G401 (cell line): ENCODE measurements at places on chromosomes 12 and 14.

DNA sequence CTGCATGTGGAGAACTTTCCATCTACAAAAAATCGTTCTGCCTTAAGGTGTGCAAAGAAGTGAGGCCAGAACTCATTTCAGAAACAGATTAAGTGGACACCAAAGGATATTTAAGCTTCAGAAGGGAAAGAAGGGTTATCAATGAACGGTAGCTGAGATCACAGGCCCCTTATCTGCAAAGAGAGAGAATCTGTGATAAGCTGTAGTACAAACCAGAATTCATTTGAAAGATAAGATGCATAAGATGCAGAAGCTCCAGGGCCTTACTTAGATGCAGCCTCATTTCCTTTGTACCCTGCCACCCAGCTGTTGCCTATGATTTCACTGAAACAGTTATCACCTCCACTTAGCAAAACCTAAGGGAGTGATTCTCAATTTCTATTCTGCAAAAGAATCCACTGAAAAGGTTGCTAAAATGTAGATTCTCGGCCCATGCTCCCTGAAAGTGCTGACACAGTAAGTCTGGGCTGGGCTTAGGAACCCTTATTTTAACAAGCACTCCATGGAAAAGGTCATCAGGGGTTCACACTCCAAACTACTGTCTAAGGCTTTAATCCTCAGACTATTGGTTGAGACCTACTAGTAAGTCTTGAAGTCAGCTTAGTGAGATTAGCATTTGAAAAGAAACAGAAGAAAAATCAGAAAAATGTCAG, 64.8 kb downstream of the HELB start:
- no peak for DNase-seq

DNA sequence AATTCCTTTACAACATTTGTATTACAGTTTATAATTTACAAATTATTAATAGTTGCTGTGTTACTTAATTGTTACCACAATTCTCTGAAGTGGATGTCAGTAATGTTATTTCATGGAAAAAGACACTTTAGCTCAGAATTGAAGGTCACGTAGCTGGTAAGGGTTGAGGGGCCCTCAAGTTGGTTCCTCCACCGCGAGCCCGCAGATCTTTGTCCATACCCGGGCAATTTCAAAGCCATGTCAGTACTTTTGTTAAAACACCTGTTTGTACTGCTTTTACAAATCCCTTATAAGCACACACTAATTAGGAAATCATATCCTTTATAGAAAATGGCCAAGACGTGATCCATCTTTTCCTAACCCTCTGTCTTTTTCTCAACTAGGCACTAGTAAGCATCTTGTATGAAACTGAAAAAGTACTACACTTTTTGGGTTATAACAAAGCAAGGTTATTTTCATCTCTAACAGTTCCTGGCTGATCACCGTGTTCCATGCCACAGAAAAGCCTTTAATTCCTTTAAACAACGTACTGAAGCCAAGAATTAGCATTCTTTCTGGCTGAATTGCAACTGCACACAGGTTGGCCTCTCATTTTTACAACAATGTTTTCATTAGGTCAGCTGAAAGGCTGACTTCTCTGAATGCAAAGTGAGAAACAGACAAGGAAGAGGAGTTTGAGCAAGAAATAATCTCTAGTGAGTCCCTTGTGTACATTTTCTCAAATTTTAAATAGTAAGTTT, 76.1 kb downstream of the CNTN1 start:
- peak; percentile 91 for DNase-seq

DNA sequence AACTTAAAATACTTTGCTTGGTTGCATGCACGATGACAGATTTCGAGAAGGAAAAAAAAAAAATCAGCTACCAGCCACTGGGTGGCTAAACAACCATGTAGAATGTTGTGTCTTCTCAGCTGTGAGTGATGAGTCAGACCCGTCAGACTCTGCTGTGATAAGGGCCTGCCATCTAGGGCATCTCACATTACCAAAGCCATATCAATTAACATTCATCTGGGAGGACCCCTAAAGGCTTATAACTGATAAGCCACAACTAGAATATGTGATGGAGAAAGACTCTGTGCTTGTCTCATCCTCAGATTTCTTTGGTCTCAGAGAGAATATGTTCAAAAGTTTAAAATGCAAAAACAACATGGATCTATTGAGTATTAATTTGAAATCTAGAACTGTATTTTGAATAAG, 111.5 kb downstream of the PAX9 start:
- DNase-seq: no peak

GRCh38 chr12:118375348-118375747, 1.0 kb upstream of the SUDS3 start:
- no peak for DNase-seq

- DNase-seq: peak; percentile 88
Observed at GRCh38 chr14:70188659-70189455, at the start of gene SLC8A3. SLC8A3 (minus strand) TSS chr14:70188951; CDS start chr14:70168422, 20,529 bp downstream.

GRCh38 chr12:9041321-9041720, 52.0 kb downstream of the KLRG1 start:
- DNase-seq: peak; percentile 52

DNA sequence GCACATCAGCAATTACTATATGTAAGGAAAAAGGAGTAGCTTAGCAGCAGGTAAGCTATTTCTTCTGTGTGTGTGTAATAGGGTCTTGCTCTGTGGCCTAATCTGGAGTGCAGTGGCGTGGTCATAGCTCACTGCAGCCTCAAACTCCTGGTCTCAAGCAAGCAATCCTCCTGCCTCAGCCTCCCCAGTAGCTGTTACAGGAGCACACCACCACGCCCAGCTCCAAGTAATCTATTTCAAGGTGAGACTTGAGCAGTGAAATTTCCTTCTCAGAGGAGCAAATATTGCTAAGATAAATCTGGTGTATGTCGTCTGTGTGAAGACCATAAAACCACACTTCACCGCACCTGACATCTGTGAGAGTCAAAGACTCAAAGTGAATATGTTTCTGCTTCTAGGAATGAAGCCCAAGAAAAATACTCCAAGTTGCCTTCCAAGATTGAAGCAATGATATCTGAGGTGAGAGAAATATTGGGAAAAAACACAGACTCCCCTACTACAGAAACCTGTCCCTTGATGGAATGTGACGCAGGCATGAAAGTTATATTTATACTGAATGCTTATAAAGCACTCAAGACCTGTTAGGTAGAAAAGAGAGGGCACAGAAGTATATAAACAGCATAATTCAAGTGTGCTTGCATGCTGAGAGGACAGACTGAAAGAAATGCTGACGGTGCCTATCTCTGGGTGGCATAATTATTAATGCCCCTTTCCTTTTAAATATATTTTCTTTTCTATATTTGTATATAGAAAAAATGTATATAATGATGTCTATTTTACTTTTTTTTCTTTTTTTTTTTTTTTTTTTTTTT, 2.5 kb upstream of the SELPLG start:
- DNase-seq: no peak

DNA sequence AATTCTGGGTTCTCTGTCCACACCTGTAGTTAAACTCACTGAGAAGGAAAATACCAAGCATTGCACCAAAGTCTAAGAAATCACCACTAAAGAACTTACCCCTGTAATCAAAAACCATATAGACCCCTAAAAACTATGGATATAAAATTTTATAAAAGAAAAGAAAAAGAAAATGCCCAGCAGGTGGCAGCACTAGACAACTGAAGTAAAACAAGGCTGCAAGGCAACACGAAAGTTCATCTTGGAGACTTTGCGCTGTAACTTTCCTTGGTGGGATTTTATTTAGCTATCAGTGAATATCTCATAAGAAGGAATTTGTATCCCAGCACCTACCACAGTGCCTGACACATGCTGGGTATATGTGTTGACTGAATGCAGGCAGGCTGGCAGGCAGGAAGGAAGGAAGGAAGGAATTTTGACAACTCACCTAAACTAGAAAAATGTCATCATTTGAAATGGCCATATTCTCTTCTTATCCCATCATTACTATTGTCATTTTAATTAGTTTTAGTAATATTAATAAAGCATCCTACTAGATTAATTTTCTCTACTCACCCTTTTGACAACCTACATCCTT, 68.2 kb upstream of the ETV6 start:
- peak; percentile 65 for DNase-seq

DNA sequence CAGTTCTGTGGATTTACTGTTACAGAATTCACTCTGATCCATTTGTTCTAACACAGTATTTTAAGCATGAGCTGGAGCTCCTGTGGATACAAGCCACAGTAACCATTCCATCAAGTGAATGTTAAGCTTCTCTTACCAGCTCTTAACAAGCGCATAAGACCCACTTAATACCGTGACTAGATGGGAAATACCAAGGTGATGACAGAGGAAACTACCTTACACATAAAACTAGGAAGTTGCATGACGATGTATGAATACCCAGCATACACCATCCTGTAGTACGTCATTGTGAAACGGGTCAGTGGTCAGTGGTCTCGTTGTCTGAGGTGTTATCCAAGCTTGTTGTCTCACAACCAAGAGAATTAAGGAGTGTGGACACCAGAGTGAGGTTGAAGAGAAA, 2.0 kb upstream of the GALC start:
- DNase-seq: no peak

DNA sequence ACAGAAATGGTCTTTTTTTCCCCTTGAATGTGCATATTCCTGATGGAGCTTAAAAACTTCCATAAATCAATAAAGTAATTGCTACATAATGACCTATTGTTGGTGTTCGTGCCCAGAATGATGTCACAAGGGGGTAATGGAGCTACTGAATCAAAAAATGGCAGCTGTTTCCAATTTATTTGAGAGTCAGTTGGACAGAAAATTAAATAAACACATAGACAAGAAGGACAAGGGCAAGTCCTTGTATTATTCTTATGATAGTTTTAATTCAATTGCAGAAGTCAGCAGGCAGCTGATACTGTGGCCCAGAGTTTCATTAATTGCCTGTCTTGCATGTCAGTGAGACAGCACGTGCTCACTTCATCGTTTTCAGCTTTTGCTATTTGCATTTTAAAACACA, 473.5 kb downstream of the ETNK1 start:
- no peak for DNase-seq
